T1000 (cell line): ENCODE measurements at places on chromosomes 1 and 21.

DNA sequence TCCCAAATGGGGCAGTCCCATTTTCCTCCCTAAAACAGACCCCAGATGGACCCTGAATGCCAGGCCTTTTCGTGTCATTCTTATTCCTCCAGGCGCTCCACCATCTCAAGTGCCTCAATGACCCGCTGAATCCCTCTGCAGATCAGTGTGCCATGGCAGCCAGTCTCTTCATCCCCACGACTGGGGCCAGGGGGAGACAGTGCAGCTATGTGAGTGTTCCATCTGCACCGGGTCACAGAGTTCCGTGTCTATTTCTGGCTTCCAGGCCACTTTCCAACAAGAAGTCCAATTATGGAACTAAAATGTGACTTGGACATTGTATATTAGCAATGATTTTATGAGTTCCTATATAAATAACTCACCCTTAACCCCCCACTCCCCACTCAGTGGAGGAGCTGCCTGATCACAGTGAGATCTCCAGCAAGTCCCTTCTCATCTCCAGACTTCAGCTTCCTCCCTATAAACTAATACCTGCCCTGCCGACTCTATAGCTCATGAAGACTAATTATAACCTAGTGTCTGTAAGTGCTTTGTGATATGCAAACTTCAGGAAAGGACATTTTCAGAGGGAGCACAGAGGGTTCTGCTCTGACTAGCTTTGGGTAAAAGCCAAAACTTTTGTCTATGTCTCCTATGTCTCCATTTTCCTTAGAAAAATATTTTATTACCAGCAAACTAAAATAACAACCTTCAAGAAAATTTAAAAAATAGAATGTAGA is 56.3 kb upstream of the NFASC start:
- no peak for DNase-seq

- DNase-seq: peak; percentile 42
Observed at GRCh38 chr1:226820941-226821718, 49.3 kb upstream of the PSEN2 start.

GRCh38 chr1:58251430-58252073 is 295.0 kb downstream of the OMA1 start:
- DNase-seq: no peak

DNA sequence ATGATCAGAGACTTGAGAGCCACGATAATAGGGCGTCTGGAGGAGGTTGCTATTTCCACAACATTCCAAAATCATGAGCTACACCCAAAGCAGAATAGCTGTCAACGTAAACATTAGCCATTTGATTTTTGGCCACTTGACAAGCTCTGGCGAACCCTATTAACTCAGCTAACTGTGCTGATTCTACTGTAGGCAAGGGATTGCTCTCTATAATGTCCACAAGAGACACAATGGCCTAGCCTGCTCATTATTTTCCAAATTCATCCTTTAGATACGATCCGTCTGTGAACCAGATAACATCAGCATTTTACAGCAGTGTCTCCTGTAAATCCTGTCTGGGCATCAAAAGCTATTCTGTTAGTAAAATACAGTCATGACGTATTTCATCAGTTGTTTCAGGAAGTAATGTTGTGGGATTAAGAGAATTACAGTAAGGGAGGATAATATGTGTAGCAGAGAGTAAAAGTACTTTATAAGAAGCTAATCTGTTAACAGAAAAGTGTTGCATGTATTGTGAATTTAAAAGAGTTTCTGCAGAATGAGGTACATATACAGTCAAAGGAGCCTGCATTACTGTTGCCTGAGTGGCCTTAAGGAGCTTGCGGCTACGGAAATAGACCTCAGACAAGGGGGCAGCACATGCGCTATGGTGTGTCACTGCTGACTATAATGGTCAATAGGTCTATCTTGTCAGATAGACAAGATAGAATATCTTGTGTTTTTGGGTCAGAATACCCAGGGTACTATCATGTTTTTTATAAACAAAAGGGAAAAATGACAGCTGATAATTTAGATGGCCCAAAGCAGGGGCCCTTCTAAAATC is 44.9 kb upstream of the TINAGL1 start:
- DNase-seq: no peak

DNA sequence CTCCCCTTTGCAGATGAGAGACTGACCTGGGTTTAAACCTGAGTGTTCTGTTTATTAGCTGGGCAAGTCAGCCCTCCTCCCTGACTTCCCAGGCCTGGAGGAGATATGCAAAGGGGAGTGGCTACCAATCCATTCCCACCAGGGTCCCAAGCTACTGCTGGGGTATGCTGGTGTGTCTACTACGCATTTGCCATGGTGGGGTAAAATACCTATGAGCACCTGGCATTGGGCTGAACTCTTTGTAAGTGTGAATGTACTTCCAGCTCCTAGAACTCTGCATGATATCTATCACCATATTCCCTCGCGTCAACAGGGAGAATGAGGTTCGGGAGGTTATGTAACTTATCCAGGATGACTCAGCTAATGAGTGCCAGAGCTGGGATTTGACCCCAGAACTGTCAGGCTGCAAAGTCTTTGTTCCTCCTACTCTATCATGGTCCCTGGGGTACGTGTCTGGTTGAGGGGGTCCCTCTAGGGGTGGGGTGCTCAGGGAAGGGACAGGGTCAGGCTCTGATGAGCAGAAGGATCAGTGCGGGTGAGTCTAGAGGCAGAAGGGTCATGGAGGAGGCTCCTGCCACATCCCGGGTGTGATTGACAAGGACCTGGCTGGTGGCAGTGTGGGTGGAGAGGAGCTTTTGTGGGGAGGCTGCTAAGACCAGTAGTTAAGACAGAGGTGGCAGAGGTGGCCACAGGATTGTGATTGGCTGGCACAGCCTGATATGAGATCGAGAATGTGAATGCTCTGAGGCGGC is 16.7 kb downstream of the AMPD2 start:
- no peak for DNase-seq

DNA sequence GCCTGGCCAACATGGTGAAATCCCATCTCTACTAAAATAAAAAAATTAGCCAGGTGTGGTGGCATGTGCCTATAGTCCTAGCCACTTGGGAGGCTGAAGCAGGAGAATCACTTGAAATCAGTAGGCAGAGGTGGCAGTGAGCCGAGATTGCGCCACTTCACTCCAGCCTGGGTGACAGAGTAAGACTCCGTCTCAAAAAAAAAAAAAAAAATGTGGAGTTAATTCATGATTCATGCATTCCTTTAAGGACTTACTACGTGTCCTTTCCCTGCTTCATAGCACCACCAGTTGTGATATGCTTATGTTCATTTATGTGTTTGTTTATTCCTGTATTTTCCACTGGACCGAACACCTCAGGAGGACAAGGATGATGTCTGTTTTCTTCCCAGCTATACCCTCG is 12.7 kb upstream of the PRELP start:
- DNase-seq: no peak

DNA sequence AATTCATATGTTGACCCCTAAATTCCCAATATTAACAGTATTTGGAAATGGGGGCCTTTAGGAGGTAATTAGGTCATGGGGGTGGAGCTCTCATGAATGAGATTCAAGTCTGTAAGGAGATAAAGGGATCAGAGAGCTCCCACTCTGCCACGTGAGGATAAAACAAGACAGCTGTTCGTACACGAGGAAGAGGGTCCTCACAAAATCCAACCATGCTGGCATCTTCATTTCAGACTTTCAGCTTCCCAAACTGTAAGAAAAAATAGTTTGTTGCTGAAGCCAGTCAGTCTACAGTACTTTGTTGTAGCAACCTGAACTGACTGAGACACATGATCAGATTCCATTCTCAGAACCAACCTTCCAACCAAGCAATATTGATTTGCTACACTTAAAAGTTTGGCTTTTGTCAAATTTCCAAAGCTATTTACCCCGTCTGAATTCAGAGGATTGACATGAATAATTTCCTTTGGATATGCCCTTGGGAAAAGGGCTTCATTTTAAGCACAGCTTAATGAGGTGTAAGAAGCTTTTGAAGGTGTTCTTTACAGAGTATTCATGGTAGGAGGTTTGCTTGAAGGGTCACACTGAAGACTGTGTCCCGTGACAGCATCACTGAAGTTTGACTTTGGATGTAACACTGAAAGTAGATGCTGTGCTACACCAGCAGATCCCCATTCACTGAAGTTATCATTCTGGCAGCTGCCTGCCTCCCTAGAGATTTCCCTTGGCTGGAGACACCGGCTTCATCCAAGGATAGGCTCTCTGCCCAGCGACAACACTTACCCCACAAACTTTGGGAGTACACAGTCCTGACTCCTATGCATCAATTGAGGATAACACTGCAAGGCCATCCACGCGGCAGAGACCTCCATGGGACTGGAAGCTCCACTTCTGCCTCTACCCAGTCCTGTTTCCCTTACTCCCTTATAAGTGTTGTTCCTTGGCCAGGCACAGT is 4.9 kb upstream of the OMA1 start:
- DNase-seq: no peak

- no peak for DNase-seq
Observed at GRCh38 chr1:205020466-205020865, 22.5 kb upstream of the CNTN2 start.

DNA sequence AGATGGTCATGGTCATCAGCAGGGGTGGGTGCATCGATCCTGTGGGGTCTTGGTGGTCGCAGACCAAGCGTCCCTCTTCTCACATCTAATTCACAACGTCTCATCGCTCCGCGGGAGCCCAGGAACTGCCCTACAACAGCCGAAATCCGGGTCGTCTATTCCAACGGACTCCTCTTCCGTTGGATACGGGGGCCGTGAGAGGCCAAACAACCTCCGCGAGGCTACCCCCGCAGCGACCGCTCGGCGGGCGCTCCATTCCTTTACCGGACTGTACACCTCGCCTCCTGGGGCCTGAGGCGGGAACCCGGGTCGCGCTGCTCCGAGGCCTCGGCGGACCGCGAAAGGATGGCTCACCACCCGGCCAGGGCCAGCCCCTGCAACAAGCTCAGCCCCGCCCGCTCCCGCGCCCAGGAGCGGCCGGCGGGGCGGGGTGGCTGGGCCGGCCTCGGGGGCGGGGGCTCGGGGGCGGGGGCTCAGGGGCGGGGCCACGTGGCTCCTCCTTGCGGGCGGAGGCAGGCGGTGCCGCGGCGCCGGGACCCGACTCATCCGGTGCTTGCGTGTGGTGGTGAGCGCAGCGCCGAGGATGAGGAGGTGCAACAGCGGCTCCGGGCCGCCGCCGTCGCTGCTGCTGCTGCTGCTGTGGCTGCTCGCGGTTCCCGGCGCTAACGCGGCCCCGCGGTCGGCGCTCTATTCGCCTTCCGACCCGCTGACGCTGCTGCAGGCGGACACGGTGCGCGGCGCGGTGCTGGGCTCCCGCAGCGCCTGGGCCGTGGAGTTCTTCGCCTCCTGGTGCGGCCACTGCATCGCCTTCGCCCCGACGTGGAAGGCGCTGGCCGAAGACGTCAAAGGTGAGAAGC is at the start of gene QSOX1:
TSS of gene QSOX1 (plus strand) at position 545 of the 857 bp plus-strand sequence. CDS start at position 584, 39 bp downstream.
- DNase-seq: peak; percentile 88

GRCh38 chr1:201463071-201463552 is 5.9 kb downstream of the PHLDA3 start:
- no peak for DNase-seq

DNA sequence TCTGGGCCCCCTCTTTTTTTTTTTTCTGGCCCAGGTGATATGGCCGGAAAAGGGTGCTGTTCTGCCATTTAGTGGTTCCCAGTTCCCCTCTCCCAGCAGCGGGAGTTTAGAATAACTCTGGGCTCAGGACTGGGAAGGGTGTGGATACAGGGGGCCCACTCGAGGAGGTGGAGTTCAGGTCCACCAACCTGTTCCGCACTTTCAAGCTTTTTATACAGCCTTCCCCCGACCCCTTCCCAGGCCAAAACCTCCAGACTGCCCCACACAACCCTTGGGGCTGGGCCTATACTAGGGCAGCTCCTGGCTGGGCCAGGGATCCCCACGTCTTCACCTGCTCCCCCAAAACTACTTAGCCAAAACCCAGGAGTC is 402 bp downstream of the PLEKHG5 start:
- no peak for DNase-seq

GRCh38 chr1:182213163-182213562 is 151.7 kb upstream of the ZNF648 start:
- DNase-seq: no peak

DNA sequence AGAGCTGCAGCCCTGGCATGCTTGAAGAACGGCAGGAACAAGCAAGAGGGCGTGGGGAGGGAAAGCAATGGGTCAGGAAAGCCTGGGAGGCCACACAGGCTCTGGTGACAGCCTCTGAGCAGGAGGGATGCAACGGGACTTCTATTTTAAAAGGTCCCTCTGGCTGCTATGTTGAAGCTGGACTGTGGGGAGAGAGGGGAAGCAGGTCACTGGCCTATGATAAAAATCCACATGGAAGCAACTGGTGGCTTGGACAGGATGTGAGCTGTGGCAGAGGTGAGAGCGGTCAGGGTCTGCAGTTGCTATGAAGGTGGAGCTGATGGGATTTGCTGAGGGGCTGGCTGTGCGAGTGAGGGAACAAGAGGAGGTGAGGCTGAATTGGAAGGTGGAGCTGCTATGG is 11.2 kb downstream of the PADI1 start:
- no peak for DNase-seq

- DNase-seq: no peak
Observed at GRCh38 chr1:61173118-61173517, 90.8 kb downstream of the NFIA start.

DNA sequence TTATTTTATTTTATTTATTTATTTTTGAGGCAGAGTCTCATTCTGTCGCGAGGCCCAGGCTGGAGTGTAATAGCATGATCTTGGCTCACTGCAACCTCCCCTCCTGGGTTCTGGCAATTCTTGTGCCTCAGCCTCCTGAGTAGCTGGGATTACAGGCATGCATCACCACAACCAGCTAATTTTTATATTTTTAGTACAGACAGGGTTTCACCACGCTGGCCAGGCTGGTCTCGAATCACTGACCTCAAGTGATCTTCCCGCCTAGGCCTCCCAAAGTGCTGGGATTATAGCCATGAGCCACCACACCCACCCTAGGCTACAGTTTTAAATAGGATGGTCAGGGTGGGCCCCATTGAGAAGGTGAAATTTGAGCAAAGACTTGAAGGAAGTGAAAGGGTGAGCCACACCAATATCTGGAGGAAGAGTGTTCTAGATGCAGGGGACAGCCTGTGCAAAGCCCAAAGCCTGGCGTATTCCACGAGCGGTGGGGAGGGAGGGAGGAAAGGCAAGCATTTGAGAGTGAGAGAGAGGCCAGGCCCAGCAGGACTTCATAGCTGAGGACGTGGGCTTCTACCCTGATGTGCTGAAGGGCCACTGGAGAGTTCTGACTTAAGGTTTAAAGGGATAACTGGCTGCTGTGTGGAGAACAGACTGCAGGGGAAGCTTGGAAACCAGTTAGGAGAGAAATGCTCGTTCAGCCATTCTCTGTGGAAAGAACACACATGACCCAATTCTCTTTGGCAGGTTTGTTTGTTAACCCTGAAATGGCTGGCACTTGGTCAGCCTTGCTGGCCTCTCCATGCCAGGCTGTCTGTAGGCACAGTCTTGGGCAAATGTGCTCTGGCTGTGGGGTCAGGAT is 62.6 kb upstream of the FAM20B start:
- no peak for DNase-seq

DNA sequence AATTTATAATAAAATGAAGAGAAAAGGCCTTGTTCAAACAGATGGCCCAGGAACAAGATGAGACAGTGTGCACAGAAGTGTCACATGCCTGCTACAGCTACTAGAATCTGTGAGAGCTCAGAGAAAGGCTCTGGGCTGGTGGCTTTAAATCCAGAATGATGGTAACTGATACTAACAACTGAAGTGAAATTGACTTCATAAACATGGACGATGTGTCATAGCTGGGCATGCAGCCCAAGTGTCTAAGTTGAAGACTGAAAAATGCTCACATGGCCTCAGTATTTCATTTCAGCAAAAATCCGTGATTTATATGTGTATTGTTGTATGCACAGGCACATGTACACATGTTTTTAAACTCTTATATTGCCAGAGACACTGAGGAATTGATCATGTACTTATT is 208.3 kb upstream of the RUNX1 start:
- DNase-seq: peak; percentile 29

GRCh38 chr1:37634244-37634991 is at the start of gene RSPO1:
Gene RSPO1 (minus strand): TSS chr1:37634892. CDS start chr1:37629661, 5,231 bp downstream.
- no peak for DNase-seq

GRCh38 chr1:204459706-204460105 is 34.9 kb downstream of the PIK3C2B start:
- no peak for DNase-seq
